ENCODE measurements at places on chromosomes 5 and 9. TPM values are rescaled to one million over a fixed set of nuclear protein-coding genes. Genes with fewer than 3 reads are reported as not detected.
A peak's percentile ranks its signal among the peaks of the same experiment; 100 is the strongest.

- DNase-seq, result no peak
- no peak overlapping the region for H3K4me3 ChIP-seq
- no peaks in the 10 kb centered on the region for H3K4me1 ChIP-seq
- H3K36me3 ChIP-seq, result no peaks in the 10 kb centered on the region
- no peak overlapping the region for H3K27ac ChIP-seq
- no peaks in the 10 kb centered on the region for H3K27me3 ChIP-seq
These were observed 148.3 kb downstream of the RANBP17 start for GRCh38 chr5:171010086-171010485.

FSTL4 gene
- polyA plus RNA-seq, result 2.0 TPM

DNA sequence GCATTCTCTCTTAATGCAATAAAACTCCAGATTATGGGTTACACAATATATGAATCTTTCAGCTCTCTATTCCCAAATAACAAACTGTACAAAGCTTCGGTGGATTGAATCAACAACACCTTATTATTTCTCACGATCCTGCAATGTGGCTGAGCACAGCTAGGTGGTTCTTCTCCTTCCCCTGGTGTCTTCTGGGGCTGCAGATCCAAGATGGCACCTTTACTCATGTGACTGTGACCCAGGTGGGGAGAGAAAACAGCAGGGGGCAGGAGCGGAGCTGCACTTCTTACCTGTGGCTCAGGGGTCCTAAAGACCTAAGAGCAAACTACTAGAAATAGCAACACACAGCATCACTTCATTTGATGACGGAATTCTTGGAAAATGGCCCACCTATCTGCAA is 233.1 kb downstream of the IRX1 start:
- H3K27ac ChIP-seq, result no peak overlapping the region
- no peak for DNase-seq
- no peaks in the 10 kb centered on the region for H3K4me1 ChIP-seq
- no peaks in the 10 kb centered on the region for H3K36me3 ChIP-seq
- no peaks in the 10 kb centered on the region for H3K27me3 ChIP-seq

- DNase-seq, result no peak
- no peak overlapping the region for H3K4me3 ChIP-seq
- H3K27me3 ChIP-seq, result no peaks in the 10 kb centered on the region
- H3K36me3 ChIP-seq, result no peaks in the 10 kb centered on the region
- no peak overlapping the region for H3K27ac ChIP-seq
These were observed 473.9 kb upstream of the COX7C start for GRCh38 chr5:86143837-86144236.

INSL6 gene
- polyA plus RNA-seq, result not detected

DNA sequence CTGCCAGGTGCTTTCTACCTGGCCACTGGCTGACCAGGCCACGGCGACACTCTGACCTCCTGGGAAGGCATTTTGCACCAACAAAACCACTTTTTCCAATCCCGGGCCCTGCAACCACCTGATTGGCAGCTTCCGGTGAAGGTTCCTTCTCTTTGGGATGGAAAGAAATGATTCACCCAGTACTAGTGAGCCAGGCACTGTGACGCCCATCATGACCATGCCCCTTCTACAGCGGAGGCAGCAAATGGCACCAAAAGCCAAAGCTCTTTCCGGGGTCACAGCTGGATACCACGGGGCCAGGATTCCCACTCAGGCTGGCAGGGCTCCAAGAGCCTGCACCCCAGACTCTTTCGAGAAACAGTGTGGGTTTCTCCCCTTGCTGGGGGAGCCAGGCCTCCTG is 4.7 kb downstream of the NOTCH1 start:
- peaks cover 12% of the 10 kb centered on the region for H3K4me1 ChIP-seq
- H3K27ac ChIP-seq, result no peak overlapping the region
- no peak overlapping the region for H3K4me3 ChIP-seq
- H3K27me3 ChIP-seq, result no peaks in the 10 kb centered on the region
- no peaks in the 10 kb centered on the region for H3K36me3 ChIP-seq

- no peak overlapping the region for H3K4me3 ChIP-seq
- H3K27me3 ChIP-seq, result no peaks in the 10 kb centered on the region
- peak; percentile 34 for DNase-seq
- H3K36me3 ChIP-seq, result no peaks in the 10 kb centered on the region
- H3K27ac ChIP-seq, result peak overlapping the region; percentile 62
These were observed 78.4 kb downstream of the SLC38A9 start for GRCh38 chr5:55633574-55634208.

GRCh38 chr9:5389109-5389732 is 48.5 kb downstream of the PLGRKT start:
- H3K27ac ChIP-seq, result no peak overlapping the region
- DNase-seq, result no peak

SOHLH1 gene
- polyA plus RNA-seq, result 0.31 TPM

GRCh38 chr9:136342181-136343120 is 15.1 kb downstream of the GPSM1 start:
- no peaks in the 10 kb centered on the region for H3K27me3 ChIP-seq
- peak; percentile 97 for DNase-seq
- H3K4me3 ChIP-seq, result peak overlapping the region; percentile 43
- peaks cover 14% of the 10 kb centered on the region for H3K4me1 ChIP-seq
- peak overlapping the region; percentile 77 for H3K27ac ChIP-seq

DNA sequence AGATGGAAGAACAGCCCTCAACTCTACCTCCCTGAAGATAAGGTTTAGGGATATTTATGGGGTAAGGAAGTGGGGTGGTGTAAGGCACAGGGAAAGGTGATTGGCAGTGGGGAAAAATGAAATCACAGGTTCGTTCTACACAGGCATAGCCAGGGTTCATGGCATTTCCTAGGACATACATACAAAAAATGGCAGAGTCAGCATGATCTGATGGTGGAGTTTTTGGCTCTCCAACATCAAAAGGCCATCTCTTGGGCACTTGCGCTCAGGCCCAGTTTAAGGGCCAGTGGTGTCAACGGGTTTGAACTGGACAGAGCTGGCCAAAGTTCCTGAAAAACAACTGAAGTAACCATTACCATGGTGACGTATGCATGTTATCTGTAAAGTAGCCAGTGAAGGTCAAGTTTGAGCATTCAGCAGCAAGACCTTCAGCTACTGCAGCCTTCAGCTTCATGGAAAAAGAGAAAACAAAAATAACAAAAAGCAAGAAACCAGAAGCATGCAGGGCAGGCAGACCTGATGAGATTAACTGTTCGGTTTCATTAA is 92.8 kb downstream of the SMARCA2 start:
- DNase-seq, result no peak

- no peak overlapping the region for H3K4me3 ChIP-seq
- peaks cover 23% of the 10 kb centered on the region for H3K27me3 ChIP-seq
These were observed 3.2 kb downstream of the CPLX2 start for GRCh38 chr5:175874462-175875139.

GRCh38 chr9:2289263-2289662 is 274.1 kb downstream of the SMARCA2 start:
- H3K27ac ChIP-seq, result no peak overlapping the region
- H3K36me3 ChIP-seq, result no peaks in the 10 kb centered on the region
- H3K27me3 ChIP-seq, result no peaks in the 10 kb centered on the region
- no peak for DNase-seq
- H3K4me3 ChIP-seq, result no peak overlapping the region
- peaks cover 7% of the 10 kb centered on the region for H3K4me1 ChIP-seq

TMEFF1 gene
- not detected for polyA plus RNA-seq

DNA sequence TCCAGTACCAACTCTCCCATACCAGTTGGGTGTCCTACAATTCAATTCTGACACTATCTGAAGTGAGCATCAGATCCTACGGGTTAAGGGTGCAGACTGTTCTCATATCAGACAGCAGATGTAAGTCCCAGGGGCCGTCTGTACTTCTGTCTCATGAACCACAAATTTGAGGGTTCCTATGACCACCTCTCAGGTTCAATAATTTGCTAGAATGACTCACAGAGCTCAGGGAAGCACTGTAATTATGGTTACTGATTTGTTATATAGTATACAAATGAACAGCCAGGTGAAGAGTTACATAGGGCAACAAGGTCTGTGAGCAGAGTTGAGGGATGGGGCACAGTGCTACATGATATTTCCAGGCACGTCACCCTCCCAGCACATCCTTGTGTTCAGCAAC is 499.1 kb downstream of the DMAC1 start:
- no peaks in the 10 kb centered on the region for H3K27me3 ChIP-seq
- no peaks in the 10 kb centered on the region for H3K36me3 ChIP-seq
- no peaks in the 10 kb centered on the region for H3K4me1 ChIP-seq

DNA sequence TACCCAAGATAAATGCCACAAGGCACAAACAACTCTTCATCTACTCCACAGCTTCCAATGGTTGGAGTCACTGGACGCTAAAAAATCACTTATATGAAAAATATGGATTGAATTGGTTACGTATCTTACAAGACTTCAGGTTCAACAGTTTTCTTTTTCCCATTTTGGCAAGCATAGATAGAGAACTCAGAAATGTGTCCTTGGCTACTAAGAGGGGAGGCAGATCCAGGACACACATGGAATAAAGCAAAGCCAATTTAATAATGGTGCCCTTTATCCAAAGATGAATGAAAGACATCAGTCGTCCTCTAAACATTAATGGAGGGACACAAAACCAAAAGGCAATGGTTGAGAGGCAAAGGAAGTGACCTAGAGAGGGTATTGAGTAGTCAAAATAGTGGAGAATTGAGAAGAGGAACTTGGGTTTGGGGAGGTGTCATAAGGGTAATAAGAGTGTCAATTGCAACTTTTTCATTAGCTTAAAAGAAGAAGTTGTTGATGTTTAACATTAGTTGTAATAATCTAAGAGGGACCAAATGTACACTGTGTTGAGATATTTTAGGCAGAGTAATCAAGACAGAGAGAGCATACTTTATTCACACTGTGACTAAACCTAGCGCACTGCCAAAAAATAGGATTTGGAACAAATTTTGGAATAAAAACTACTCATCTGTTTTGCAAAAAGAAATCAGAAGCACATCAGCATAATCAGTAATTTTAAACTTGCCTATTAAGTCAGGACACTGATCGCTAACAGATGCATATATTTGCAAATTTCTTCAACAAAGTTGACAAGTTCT is 308.2 kb downstream of the ARL15 start:
- H3K27me3 ChIP-seq, result no peaks in the 10 kb centered on the region
- H3K4me3 ChIP-seq, result no peak overlapping the region
- H3K4me1 ChIP-seq, result no peaks in the 10 kb centered on the region
- no peaks in the 10 kb centered on the region for H3K36me3 ChIP-seq
- DNase-seq, result no peak
- H3K27ac ChIP-seq, result no peak overlapping the region

DNA sequence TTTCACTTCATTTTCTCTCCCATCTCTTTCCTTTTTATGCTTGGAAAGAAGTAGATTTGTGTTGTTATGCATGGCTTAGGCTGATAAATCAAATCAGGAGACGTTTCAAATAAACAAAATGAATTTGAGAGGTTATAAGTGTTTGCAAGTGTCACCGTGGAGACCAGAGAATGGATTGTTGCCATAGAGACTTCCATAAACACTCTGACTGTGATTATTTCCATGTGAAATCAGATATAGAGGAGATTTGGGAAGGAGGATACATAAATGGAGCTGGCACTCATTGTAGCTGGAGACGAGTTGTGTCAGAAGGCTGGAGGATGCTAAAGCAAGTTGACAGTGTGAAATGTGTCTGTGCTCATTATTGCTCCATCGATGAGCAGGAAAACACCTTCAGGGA is 84.2 kb upstream of the PCSK1 start:
- H3K4me1 ChIP-seq, result no peaks in the 10 kb centered on the region
- no peak overlapping the region for H3K27ac ChIP-seq
- no peaks in the 10 kb centered on the region for H3K36me3 ChIP-seq

SMARCA2 gene
- 21.7 TPM for polyA plus RNA-seq

EQTN gene
- 0.30 TPM for polyA plus RNA-seq

RAI14 gene
- polyA plus RNA-seq, result 5.4 TPM

SLC6A3 gene
- not detected for polyA plus RNA-seq

SLC28A3 gene
- polyA plus RNA-seq, result 10.4 TPM

FOXD4L5 gene
- not detected for polyA plus RNA-seq

DNA sequence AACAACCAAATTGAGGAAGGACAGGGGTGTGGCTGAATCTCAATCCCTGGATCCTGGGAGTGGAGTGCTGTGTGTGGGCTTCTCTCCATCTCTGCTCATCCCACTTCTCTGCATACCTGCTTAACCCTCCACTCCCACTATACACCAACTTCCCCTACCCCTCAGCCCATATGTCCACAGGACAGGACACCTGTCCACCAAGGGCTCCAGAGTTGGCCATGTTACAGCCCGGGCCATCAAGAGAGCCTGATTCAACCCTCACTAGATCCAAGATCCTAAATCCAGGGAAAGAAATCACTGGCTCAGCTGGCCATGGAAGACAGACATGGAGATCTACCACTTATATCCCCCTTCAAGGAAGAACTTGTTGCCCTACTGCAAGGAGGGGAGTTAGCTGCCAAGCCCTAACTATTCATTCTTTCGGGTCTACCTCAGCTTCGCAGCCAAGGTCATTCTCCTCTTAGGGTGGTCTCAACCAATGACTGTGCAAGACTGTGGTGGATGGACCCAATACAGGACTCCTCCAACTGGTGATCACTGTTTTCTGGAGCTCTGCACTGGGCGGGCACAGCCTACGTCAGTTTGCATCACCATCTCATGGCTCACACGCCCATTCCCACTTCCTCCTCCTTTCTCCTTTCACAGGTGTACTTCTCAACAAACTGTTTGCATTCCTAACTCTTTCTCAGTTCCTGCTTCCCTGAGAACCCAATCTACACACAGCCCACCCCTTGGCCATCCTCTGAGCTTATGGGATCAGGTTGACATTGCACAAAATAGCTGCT is 53.7 kb upstream of the ZBTB43 start:
- no peaks in the 10 kb centered on the region for H3K4me1 ChIP-seq
- no peak for DNase-seq
- H3K4me3 ChIP-seq, result no peak overlapping the region
- no peaks in the 10 kb centered on the region for H3K36me3 ChIP-seq
- no peaks in the 10 kb centered on the region for H3K27me3 ChIP-seq
- H3K27ac ChIP-seq, result no peak overlapping the region

DNA sequence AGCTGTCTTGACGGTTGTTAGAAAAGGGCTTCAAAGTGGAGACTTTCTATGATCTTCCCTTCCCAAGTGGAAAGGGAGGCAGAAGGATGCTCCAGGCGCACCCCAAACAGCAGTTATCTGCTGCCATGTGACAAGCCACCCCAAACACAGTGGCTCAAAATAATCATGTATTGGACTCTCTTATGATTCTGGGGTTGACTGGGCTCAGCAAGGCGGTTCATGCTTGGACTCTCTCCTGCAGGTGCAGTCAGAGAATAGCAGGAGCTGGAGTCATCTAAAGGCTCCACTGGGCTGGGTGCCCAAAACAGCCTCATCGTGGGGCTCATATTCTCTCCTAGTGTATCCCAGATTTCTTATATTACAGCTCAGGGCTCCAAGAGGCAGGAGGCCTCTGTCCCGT is 177.6 kb upstream of the IER5L start:
- H3K36me3 ChIP-seq, result no peaks in the 10 kb centered on the region
- no peak for DNase-seq
- H3K4me1 ChIP-seq, result no peaks in the 10 kb centered on the region
